Lower leg skin (tissue), 4 donors: ENCODE measurements at places on chromosomes 1 and 21. TPM values are rescaled to one million over a fixed set of nuclear protein-coding genes. Genes with fewer than 3 reads are reported as not detected.

GRCh38 chr21:42299324-42300044 is 15.7 kb downstream of the TFF3 start:
- DNase-seq = no peak

- no peak for DNase-seq
Observed at GRCh38 chr1:2891923-2892448, 90.5 kb upstream of the TTC34 start.

DNA sequence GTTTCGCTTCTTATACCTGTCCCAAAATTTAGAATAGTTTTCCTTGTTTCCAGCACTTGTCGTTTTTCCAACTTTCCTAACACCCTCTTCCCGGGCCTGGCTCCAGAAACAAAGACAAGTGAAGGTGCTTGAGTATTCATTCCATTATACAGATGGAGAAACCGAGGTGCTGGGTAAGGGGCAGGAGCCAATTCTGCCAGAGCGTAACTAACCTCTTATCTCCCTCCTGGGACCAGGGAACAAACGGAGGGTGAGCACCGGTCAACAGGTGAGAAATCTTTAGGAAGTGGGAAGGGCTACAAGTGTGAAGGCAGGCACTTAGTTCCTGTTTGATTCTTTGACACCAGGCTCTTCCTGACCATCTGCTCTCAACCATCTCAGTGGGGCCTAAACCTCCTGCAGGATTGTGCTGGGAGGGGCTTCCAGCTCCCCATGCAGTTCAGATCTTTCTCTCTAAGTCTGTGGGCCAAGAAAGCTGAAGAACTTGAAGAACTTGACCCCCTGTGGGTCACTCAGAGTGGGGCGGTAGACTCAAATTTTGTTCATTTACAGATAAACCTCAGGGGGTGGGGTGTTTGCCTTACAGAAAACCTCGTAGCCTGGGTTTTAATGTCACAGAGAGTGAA is 8.7 kb downstream of the PLXNA2 start:
- no peak for DNase-seq

DNA sequence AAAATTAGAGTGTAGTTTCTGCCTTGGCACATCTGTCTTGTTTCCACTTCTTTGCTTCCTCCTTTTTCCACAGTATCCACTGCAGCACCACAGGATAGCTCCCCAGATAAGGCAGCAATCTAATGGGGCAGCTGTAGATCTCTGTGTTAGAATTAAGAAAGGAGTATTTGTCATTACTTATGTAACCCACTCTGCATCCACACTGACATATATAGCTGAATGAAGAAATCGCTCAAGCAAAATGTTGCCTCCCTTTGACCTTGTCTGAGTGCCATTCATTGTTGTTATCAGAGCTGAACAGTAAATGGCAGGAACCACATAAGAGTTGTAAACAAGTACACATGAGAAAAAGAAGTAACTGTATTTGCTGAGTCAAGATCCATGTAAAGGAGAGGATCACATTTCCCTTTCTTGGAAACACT is 45.9 kb upstream of the DPH5 start:
- DNase-seq = no peak

- DNase-seq = peak; percentile 70
Observed at GRCh38 chr1:37544530-37544929, 9.6 kb downstream of the SNIP1 start.

DNA sequence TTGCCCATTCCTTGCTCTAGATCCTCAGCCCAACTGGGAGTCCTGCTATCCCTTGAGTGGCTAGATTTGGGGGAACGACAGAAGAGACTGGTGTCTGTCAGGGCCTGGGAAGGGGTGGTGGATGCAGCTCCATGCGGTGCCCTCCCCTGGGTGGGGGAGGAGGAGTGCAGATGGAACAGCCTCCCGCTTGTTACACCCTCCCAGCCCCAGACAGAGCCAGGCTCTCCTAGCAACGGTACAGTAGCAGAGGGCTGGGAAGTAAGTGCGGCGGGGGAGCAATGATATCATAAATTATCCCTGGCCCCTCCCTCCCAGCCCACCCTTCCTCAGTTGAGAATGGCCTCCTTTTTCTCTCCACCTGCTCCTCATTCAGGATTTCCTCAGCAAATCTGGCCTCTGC is 37.2 kb downstream of the RHBG start:
- no peak for DNase-seq

GRCh38 chr1:203985044-203985443 is 87.9 kb upstream of the SOX13 start:
- DNase-seq = no peak

The TRAF3IP3 gene
- 1.1 TPM for total RNA-seq

The SPRR2E gene
- 149 TPM for total RNA-seq

The PRELP gene
- total RNA-seq = 65.0 TPM

The PGLYRP3 gene
- total RNA-seq = 66.1 TPM

The TAL1 gene
- total RNA-seq = 0.76 TPM
